Mucosa of gallbladder (tissue), 1 donor: ENCODE measurements at places on chromosomes 4 and X. TPM values are rescaled to one million over a fixed set of nuclear protein-coding genes. Genes with fewer than 3 reads are reported as not detected.

DNA sequence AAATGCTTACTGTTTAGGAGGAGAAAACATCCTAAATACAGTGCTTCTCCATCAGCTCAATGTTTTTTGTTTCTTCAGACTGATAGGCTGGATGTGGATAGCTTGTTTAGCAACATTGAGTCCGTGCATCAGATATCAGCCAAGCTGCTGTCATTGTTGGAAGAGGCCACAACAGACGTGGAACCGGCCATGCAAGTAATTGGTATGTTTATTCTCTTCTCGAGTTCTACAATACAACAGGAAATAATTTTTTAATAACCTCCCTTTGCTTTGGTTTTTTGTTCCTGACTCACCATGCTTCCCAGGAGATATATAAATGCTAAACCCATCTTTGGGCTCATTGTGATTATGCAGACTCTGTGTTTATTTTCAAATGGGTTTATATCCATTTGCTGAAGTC is 60.9 kb downstream of the ARHGEF38 start:
- DNase-seq: peak; percentile 48

DNA sequence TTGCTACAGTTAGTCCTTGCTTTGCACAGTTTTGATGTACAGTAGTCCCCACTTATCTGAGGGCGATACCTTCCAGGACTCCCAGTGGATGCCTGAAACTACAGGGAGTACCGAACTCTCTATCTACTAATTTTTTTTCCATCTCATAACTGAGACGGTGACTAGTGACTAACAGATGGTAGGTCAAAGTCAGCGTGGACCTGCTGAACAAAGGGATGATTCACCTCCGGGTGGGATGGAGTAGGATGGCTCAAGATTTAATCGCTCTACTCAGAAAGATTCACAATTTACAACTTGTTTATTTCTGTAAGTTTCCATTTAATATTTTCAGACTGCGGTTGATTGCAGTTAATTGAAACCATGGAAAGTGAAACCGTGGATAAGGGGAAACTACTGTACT is 655.8 kb downstream of the ZNF674 start:
- no peak for DNase-seq

DNA sequence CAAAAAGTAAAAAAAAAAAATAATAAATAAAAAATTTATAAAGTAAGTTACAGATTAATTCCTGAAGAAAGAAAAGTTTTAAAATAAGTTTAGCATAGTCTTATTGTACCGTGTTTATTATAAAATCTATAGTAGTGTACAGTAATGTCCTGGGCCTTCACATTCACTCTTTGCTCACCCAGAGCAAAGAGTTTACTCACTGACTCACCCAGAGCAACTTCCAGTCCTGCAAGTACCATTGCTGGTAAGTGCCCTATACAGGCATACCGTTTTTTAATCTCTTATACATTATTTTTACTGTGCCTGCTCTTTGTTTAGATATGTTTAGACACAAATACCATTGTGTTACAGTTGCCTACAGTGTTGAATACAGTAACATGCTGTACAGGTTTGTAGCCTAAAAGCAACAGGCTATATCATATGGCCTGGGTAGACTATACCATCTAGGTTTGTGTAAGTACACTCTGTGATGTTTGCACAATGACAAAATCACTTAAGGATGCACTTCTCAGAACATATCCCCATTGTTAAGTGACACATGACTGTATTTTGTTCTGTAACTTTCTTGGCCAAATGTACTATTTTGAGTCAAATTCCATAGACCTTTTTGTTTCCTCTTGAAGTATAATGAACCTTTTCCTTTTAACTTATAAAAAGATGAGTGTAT is 199.0 kb upstream of the NUDT6 start:
- DNase-seq: no peak

GRCh38 chrX:120560405-120560841 is 339 bp downstream of the CUL4B start:
- DNase-seq: peak; percentile 16

DNA sequence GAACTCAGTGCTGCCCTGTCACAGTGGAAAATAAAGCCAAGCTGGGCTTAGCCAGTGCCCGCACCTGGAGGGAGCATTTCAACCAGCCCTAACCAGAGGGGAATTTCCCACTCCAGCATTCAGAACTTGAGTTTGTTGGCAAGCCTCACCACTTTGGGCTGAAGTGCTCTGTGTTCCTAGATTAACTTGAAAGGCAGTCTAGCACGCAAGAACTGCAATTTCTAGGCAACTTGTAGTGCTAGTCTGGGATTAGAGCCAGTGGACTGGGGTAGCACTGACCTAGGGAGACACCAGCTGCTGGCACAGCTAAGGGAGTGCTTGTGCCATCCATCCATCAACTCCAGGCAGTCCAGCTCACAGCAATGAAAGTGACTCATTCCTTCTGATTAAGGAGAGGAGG is 1060.6 kb upstream of the GRID2 start:
- DNase-seq: peak; percentile 40

DNA sequence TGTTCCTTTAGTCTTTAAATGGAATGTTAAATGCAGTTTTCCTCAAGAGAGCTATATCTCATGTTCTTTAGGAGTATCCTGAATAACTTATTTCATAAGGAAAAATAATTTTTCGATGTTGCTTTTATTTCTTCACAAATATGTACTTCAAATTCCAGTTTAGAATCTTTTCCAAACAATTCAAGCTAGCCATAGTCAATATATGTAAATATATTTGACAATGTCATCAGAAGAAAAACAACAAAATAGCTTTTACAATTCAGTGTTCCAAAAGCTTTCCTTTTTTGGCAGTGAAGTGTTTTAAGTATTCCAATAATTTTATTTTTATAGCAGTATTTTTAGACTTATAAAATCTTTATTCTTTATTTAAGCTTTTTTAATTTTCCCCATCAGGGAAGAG is 1532.0 kb downstream of the PCDH18 start:
- no peak for DNase-seq

- peak; percentile 58 for DNase-seq
These were observed 4.2 kb upstream of the NOCT start for GRCh38 chr4:139011225-139011950.

- no peak for DNase-seq
These were observed 2.1 kb downstream of the NAF1 start for GRCh38 chr4:163164591-163164990.

DNA sequence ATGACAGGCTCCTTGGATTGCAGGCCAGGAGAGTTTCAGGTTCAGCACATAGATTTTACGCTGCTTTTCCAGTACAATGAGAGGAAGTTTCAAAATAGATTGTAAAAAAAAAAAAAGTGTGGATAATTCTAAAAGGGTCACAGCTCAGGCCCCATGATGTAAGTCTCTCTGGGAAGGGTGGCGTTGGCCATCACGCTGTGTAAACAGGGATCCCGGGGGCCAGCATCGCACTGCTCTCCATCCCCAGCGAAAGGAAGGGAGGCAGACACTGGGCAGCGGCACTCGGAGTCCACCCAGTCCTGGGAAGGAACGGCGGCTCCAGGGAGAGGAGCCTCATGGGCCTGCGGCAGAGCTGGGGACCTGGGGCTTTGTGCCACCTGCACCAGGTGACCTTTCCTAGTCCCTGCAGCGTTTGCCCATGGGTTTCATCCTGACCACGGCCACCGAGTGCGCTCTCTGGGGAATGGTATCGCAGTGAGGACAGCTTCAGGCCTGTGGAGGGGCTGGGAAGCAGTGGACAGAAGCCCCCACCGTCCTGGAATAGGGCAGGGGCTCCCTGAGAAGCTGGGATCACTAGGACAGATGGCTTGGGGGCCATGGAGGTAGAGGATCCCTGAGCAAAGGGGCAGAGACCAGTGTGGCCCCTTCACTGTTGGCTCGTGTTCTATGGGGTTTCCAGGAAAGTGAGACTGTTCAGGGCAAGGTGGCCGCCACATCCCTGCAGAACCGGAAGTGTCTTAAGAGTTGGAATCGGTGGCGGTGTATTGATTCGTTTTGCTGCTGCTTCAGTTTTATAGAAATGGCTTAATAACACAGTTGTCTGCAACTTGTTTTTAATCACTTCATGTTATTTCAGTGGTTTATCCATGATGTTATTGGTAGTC is 38.9 kb downstream of the RGS12 start:
- DNase-seq: no peak

DNA sequence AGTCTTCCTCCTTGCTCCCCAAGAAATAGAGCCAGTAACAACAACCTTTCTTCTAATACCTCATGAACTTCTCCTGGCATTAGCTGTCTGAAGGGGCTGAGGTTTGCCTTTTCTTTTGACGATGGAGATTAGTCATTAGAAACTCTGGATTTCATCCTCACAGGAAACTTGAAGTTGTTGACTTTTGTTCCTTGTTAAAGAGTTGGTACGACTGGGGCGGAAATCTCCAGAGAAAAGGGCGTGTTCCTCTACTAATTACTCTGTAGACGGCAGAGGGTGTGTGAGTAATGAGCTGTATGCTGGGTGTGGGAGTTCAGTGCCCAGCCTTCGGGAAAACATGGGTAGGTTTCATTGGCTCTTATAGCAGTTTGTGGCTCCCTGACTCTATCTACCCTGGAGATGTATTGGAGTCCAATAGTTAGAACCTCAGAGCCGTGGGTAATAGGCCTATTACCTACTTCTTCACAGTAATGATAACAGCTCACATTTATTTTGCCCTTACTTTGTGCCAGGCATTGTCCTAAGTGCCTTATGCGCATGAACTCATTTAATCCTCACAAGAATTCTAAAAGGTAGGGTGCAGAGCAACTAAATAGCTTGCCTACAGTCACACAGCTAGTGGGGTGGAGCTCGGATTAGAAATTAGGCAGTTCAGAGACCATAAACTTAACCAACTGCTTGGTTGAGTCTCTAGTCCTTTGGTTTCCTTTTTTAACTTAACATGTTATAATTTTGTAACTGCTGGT is 23.4 kb downstream of the TMEM164 start:
- peak; percentile 52 for DNase-seq

DNA sequence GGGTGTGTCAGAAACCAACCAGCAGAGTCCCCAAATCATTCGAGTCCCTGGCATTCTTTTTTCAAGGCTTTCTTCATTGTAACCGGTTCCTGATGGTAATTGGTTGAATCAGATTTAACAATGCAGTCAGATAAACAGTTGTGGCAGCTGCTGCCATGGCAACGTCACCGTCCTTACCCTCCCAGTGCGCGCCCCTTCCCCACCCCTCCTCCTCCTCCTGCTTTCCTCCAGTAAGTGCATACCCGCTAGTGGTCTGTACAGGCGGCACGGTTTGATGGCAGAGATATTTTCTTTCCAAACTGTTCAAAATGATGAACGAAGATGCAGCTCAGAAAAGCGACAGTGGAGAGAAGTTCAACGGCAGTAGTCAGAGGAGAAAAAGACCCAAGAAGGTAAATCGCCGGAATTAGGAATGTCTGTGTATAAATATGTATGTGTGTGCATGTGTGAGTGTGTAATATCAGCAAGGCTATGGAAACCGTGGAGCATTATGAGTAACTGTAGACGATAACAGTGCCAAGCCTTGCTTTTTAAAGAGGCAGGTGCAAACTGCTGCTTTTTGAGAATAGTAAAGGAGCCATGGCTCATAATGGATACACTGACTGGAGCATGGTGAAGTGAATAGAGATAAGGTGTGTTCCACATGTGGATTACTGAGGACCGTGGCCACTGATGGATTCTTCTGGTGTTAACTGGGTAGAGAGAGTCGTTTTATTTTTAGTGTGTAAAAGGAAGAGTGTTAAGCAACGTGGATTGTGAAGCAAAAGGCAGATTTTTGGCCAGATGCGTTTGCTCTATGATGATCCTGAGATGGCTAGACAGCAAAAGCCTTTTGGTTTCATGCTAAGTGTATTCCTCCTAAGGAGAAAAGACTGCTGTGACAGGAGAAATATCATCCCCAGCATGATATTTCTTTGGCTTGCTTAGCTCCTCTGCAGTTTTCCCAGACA is at the start of gene ANK2:
Gene ANK2, plus strand, starts transcription at position 233 of the 950 bp plus-strand sequence. Its CDS starts 76 bp downstream, at position 309.
- DNase-seq: no peak

GRCh38 chr4:8228319-8229250 is 29.5 kb downstream of the SH3TC1 start:
- peak; percentile 92 for DNase-seq

- DNase-seq: no peak
These were observed 117.9 kb downstream of the CEP44 start for GRCh38 chr4:174401471-174402130.

GRCh38 chr4:7569810-7570783 is 135.4 kb upstream of the PSAPL1 start:
- no peak for DNase-seq

- DNase-seq: peak; percentile 58
These were observed 25.0 kb upstream of the BCORL1 start for GRCh38 chrX:129957241-129958082.

- DNase-seq: no peak
These were observed 108.1 kb upstream of the PAQR3 start for GRCh38 chr4:79047316-79047715.

GRCh38 chr4:90580326-90580725 is 453.1 kb downstream of the CCSER1 start:
- DNase-seq: no peak

GRCh38 chr4:3418029-3418762 is 23.6 kb upstream of the HGFAC start:
- DNase-seq: no peak

The NDUFC1 gene
- 69.4 TPM for total RNA-seq

The AREG gene
- 9.9 TPM for total RNA-seq

The TREX2 gene
- total RNA-seq: 0.63 TPM

The OTUD6A gene
- not detected for total RNA-seq

The FGF16 gene
- not detected for total RNA-seq

The CSN1S1 gene
- not detected for total RNA-seq

The C4orf51 gene
- not detected for total RNA-seq

The RTL3 gene
- total RNA-seq: not detected
